ENCODE measurements at places on chromosomes 2 and 18.
A peak's percentile ranks its signal among the peaks of the same experiment; 100 is the strongest.

GRCh38 chr2:78861546-78861945 is 164.0 kb upstream of the REG3G start:
- no peak overlapping the region for H3K27ac ChIP-seq
- H3K36me3 ChIP-seq = no peaks in the 10 kb centered on the region
- H3K4me1 ChIP-seq = no peaks in the 10 kb centered on the region
- H3K4me3 ChIP-seq = no peak overlapping the region
- DNase-seq = no peak

GRCh38 chr2:9740382-9741073 is 102.7 kb upstream of the TAF1B start:
- H3K4me1 ChIP-seq = peaks cover 44% of the 10 kb centered on the region
- no peaks in the 10 kb centered on the region for H3K36me3 ChIP-seq
- H3K4me3 ChIP-seq = no peak overlapping the region
- peak overlapping the region; percentile 42 for H3K27ac ChIP-seq
- DNase-seq = no peak
- H3K27me3 ChIP-seq = no peaks in the 10 kb centered on the region

GRCh38 chr18:79484661-79485621 is 89.2 kb downstream of the NFATC1 start:
- no peaks in the 10 kb centered on the region for H3K27me3 ChIP-seq
- H3K4me3 ChIP-seq = no peak overlapping the region
- H3K4me1 ChIP-seq = no peaks in the 10 kb centered on the region
- H3K27ac ChIP-seq = peak overlapping the region; percentile 5
- DNase-seq = no peak

GRCh38 chr2:160582490-160583145 is 89.0 kb upstream of the RBMS1 start:
- no peaks in the 10 kb centered on the region for H3K36me3 ChIP-seq
- DNase-seq = no peak
- H3K4me1 ChIP-seq = peaks cover 3% of the 10 kb centered on the region
- no peak overlapping the region for H3K27ac ChIP-seq
- no peak overlapping the region for H3K4me3 ChIP-seq
- H3K27me3 ChIP-seq = no peaks in the 10 kb centered on the region

- no peak for DNase-seq
- peaks cover 59% of the 10 kb centered on the region for H3K36me3 ChIP-seq
- no peak overlapping the region for H3K4me3 ChIP-seq
- H3K27ac ChIP-seq = no peak overlapping the region
- no peaks in the 10 kb centered on the region for H3K27me3 ChIP-seq
- H3K4me1 ChIP-seq = peaks cover 2% of the 10 kb centered on the region
Measured at GRCh38 chr2:62870966-62871365, 165.5 kb downstream of the EHBP1 start.

DNA sequence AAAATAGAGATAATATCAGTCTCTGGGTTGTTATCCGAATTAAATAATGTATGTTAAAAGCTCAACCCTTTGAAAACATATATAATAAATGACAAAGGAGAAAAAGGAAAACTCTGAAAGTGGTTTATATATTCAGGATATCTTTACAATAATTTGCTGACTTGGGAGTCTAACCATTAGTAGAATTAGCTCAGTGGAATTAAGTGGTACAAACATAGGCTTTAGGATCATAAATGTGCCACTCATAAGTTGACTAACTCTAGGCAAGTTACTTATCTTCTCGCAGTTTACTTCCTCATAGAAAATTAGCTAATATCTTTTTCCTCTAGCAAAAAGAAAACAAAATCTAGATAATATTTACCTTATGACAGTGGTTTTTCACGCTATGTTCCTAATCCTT is 44.6 kb downstream of the HEATR5B start:
- H3K4me1 ChIP-seq = no peaks in the 10 kb centered on the region
- H3K36me3 ChIP-seq = peaks cover 14% of the 10 kb centered on the region
- H3K27ac ChIP-seq = no peak overlapping the region
- DNase-seq = no peak

DNA sequence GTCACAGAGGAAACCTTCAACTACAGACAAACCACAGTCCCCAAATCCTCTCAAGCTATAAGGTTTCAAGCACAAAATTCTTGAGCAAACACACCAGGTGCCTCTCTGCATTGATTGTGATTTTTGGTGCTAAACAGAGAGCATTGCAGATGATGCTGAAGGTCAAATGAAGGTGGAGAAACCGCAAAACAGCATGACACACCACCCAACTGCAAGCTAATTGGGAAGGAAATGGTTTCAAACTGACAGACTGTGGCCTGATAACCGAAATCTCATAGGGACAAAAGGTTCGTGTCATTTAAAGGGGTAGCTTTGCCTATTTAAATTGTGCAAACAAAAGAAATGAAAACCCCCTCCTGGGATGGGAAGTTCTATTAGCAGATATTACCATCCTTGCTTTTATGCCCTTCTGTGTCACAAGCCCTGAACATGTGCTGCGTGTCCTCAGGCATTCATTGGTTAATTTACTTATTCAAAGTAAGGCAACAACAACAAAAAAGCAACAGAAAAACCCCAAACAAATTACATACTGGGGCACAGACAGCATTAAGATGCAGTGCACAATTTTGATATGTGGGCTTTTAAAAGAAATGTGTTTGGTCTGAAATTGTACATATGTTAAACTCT is 154.9 kb downstream of the AQP4 start:
- no peak for DNase-seq
- no peak overlapping the region for H3K27ac ChIP-seq
- no peaks in the 10 kb centered on the region for H3K36me3 ChIP-seq
- no peaks in the 10 kb centered on the region for H3K27me3 ChIP-seq

DNA sequence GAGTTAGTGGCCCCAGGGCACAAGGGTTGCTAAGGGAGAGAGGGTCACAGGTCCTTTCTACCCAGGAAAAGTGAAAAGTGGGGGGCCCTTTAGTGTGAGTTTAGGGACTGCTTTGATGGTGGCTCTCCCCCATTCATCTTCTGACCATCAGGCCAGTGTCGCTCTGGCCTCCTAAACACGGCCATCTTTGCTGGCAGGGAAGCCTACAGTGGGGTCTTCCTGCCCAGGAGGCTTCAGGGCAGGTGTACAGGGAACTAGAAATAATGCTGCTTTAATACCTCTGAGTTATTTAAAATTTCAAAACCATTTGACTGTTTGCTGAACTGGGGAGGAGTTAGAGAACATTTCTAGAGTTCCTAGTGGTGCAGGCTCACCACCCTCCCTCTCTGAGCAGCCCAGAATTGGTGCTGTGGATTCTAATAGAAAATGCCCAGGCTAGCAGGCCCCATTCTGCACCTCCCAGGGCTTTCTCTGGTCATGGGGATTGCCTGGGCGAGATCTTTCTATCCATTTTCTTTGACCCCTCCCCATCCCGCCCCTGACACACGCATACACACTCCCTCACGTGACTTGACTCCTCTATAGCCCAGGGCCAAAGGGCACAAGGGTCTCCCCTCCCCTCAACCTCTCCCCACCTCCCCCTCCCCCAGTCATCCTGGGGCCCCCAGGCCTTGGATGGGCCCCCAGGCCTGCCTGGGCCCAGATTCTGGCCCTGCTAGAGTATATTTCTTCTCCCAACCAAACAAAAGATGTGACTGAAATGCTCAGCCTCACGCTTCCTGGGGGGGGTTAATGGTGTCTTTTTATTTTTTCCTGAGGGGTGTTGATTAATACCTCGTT is 3.1 kb downstream of the PKDCC start:
- no peak overlapping the region for H3K4me3 ChIP-seq
- DNase-seq = no peak
- H3K36me3 ChIP-seq = no peaks in the 10 kb centered on the region
- H3K27me3 ChIP-seq = peaks cover 39% of the 10 kb centered on the region
- H3K27ac ChIP-seq = no peak overlapping the region

GRCh38 chr2:177715771-177716170 is 323.2 kb downstream of the AGPS start:
- DNase-seq = no peak
- H3K27me3 ChIP-seq = peaks cover 2% of the 10 kb centered on the region
- no peaks in the 10 kb centered on the region for H3K36me3 ChIP-seq

- H3K27me3 ChIP-seq = no peaks in the 10 kb centered on the region
- DNase-seq = no peak
- H3K27ac ChIP-seq = peak overlapping the region; percentile 87
- peaks cover 26% of the 10 kb centered on the region for H3K4me1 ChIP-seq
Measured at GRCh38 chr2:85577063-85577385, 362 bp upstream of the VAMP8 start.

DNA sequence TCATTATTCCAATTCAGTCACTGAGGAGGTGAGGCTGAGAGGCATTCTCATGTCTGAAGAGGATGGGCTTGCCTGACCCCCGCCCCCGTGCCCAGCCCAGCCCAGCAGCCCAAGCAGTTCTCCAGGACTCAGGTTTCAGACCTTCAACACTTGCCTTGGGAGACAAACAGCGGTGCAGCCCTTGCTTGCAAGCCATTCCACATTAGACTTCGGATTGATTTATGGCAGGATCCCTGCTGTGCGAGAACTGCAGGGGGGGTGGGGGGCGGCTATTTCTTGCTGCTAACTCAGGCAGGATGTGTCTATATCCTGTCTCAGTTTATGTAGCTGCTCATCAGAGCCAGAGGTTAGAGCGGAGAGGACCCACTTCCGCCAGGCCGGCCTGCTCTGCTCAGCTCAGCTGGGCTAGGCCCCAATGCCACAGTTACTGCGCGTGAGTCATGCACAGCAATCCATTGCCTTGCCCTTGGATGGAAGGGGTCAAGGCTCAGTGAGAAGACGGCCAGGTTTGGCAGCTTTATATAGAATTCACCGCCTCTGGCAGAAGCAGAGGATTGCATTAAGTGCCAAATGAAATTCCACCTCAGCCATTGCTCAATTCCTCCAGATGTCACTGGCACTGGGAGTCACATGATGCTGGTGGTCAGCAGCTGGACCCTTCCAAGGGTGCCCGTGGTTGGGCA is 1.8 kb downstream of the GYPC start:
- peaks cover 52% of the 10 kb centered on the region for H3K4me1 ChIP-seq
- H3K36me3 ChIP-seq = peaks cover 27% of the 10 kb centered on the region
- H3K4me3 ChIP-seq = peak overlapping the region; percentile 91

DNA sequence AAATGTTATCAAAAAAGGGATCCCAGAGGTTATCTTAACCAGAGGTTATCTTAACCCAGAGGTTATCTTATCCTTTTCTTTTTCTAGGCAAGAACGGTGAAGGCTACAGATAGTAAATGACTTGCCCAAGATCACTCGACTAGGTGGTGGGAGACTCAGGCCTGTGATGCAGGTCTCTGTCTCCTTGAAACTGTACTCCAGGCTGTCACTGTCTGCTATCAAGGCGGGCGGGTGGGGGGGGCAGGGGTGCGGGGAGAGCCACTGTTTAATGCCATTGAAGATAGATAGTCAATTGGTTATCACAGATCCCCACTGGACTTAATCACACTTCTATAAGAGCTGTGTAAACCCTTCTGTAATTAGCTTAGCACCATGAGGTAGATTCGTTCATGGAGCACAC is 315.9 kb upstream of the TCF4 start:
- DNase-seq = no peak
- H3K27ac ChIP-seq = no peak overlapping the region
- no peaks in the 10 kb centered on the region for H3K4me1 ChIP-seq
- no peaks in the 10 kb centered on the region for H3K27me3 ChIP-seq
- H3K4me3 ChIP-seq = no peak overlapping the region
- no peaks in the 10 kb centered on the region for H3K36me3 ChIP-seq

- no peaks in the 10 kb centered on the region for H3K27me3 ChIP-seq
- H3K4me1 ChIP-seq = peaks cover 7% of the 10 kb centered on the region
- H3K4me3 ChIP-seq = no peak overlapping the region
Measured at GRCh38 chr2:208320686-208321085, 54.6 kb downstream of the PIKFYVE start.

GRCh38 chr2:222057347-222058073 is 241.3 kb downstream of the PAX3 start:
- H3K27ac ChIP-seq = no peak overlapping the region
- no peaks in the 10 kb centered on the region for H3K4me1 ChIP-seq
- no peaks in the 10 kb centered on the region for H3K36me3 ChIP-seq
- H3K4me3 ChIP-seq = no peak overlapping the region
- H3K27me3 ChIP-seq = peaks cover 14% of the 10 kb centered on the region
- no peak for DNase-seq

- no peaks in the 10 kb centered on the region for H3K4me1 ChIP-seq
- peaks cover 3% of the 10 kb centered on the region for H3K27me3 ChIP-seq
- H3K27ac ChIP-seq = no peak overlapping the region
- DNase-seq = no peak
- no peak overlapping the region for H3K4me3 ChIP-seq
Measured at GRCh38 chr2:128492966-128493811, 174.5 kb upstream of the HS6ST1 start.

GRCh38 chr2:48440103-48440390 is 89.9 kb upstream of the STON1 start:
- no peaks in the 10 kb centered on the region for H3K36me3 ChIP-seq
- peaks cover 3% of the 10 kb centered on the region for H3K4me1 ChIP-seq
- DNase-seq = no peak
- H3K27me3 ChIP-seq = peaks cover 2% of the 10 kb centered on the region

DNA sequence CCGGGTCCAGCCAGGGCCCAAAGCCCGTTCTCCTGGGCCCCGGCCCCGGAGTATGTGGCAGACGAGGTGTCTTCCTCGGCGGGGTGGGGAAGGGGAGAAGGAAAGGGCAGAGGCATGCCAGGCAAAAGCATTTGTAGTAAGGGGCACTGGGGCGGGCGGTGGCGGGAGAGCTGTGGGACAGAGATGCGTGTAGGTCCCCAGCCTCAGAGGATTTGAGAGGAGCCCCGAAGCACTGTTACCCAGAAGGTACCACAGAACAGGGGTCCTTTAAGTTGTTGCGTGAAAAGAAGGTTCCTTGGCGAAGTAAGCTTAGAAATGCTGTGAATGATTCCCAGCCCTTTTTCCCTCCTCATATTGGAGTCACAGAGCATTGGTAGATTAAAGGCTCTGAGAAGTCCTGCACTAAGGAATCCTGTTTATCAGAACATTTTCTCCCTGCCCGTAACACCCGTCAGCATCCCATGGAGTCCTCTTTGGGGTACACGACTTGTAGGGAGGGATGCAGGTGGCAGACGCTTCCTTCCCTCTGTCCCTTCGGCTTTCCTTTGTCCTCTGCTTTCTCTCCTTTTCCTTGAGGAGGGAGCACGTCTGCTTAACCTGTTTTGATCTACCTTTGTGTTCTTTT is 12.5 kb downstream of the GAREM2 start:
- peak overlapping the region; percentile 72 for H3K4me3 ChIP-seq
- H3K27ac ChIP-seq = no peak overlapping the region
- no peaks in the 10 kb centered on the region for H3K36me3 ChIP-seq
- H3K4me1 ChIP-seq = peaks cover 14% of the 10 kb centered on the region
- H3K27me3 ChIP-seq = peaks cover 8% of the 10 kb centered on the region
- no peak for DNase-seq

- no peaks in the 10 kb centered on the region for H3K4me1 ChIP-seq
- no peaks in the 10 kb centered on the region for H3K36me3 ChIP-seq
- H3K27ac ChIP-seq = no peak overlapping the region
- no peaks in the 10 kb centered on the region for H3K27me3 ChIP-seq
- DNase-seq = no peak
Measured at GRCh38 chr2:56113382-56113975, 70.3 kb upstream of the CCDC85A start.

GRCh38 chr2:226124548-226125011 is 675.0 kb downstream of the IRS1 start:
- no peaks in the 10 kb centered on the region for H3K36me3 ChIP-seq
- no peak for DNase-seq
- no peak overlapping the region for H3K27ac ChIP-seq
- no peak overlapping the region for H3K4me3 ChIP-seq
- peaks cover 7% of the 10 kb centered on the region for H3K27me3 ChIP-seq
